ENCODE measurements at places on chromosomes 4 and X.

GRCh38 chrX:14630733-14631132 lies 101.4 kb downstream of the GLRA2 start:
- no peak for DNase-seq

- DNase-seq: no peak
Observed at GRCh38 chr4:24053934-24054333, 164.1 kb upstream of the PPARGC1A start.

- DNase-seq: no peak
Observed at GRCh38 chr4:77006753-77007353, 57.3 kb downstream of the SEPTIN11 start.

GRCh38 chr4:47519239-47519883 lies 34.3 kb downstream of the ATP10D start:
- no peak for DNase-seq

DNA sequence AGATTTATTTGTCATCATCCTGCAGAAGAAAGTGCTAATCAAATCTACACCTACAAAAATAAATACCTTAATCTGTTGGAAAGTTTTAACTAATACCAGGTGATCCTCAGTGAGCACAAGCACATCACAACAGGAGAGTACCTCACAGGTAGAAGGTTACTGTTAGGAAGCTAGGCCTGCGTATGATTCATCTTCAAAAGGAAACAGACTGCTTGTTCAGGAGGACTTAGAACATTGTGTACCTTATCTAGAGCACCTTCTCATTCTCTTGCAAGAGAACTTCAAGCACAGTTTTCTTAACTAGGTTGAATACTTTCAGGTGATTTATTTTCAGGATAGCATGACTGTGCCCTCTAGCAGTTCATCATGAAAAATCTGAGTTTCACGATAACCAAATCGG lies 54.2 kb downstream of the MND1 start:
- no peak for DNase-seq

GRCh38 chr4:8135666-8136065 lies 22.9 kb downstream of the ABLIM2 start:
- DNase-seq: no peak
